ENCODE measurements at places on chromosomes 12 and 14.

DNA sequence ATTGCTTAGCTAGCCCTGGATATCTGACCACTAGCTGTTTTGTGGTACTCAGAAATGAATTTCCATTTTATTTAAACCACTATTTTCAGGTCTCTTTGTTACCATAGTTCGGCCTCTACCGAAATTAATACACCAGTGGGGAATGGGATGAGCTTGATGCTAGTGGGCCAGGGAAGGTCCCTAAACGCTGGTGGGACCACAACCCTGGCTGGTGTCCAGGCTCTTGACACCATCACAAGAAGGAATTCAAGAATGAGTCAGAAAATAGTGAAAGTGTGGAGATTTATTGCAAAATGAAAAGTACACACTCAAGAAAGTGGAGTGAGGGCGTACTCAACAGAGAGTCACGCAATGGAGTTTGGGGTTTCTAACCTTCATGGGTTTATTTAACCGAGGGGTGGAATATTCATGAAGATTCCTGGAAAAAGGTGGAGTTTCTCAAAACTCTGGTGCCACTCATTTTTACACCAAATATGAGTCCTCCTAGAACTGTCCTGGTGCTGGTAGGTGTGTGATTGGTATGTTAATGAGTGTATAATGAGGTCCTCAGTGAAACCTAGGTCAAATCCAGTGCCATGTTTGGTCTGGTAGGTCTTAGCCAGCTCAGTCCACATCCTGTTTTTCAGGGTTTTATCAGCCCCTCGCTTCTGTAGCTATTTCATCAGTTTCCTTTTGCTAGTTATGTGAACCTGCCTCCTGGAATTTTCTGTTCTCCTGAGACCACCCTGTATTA is 38.9 kb upstream of the LRP6 start:
- no peak for DNase-seq

DNA sequence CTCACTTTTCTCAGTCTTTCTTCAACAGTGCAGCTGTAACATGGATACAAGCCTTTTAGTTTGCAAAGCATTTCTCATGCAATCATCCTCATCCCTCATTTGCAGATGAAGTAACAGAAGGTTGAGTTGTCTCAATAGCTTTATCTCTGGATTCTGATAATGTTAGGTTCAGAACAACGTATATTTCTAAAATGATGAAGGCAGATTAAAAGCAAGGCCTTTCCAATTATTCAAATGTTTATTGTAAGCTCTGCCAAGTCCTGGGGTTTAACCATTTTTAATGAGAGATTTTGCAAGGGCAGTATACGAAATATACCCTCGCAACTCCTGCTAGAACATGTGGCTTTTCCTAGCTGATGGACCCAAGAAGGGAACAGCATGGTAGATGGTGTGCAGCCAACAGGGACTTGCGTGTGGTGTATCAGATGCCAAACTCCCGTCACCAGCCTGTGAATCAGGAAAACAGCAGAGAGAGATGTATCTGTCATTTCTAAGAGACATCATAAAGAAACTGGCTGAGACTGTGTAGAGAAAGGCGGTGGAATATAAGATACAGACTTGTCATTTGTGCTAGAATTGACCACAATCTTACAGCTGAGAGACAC is 319.7 kb downstream of the MED13L start:
- no peak for DNase-seq

DNA sequence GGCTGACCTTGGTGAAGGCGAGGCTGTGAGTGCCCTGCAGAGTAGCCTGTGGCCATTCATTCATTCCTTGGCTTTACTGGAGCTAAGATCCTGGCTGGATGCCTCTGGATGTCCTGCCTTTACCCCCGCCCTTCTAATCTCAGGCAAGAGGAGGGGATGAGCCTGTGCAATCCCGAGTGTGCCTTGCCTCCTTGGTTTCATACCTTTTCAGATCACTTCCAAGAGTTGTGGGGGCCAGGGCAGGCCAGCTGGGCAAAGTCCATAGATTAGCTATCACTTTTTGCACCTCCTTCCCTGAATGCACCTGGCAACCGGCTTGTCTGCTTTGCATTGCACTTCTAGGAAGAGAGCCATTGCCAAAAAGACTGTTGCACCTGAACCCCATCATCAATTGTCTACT is 1.5 kb downstream of the VRTN start:
- no peak for DNase-seq

DNA sequence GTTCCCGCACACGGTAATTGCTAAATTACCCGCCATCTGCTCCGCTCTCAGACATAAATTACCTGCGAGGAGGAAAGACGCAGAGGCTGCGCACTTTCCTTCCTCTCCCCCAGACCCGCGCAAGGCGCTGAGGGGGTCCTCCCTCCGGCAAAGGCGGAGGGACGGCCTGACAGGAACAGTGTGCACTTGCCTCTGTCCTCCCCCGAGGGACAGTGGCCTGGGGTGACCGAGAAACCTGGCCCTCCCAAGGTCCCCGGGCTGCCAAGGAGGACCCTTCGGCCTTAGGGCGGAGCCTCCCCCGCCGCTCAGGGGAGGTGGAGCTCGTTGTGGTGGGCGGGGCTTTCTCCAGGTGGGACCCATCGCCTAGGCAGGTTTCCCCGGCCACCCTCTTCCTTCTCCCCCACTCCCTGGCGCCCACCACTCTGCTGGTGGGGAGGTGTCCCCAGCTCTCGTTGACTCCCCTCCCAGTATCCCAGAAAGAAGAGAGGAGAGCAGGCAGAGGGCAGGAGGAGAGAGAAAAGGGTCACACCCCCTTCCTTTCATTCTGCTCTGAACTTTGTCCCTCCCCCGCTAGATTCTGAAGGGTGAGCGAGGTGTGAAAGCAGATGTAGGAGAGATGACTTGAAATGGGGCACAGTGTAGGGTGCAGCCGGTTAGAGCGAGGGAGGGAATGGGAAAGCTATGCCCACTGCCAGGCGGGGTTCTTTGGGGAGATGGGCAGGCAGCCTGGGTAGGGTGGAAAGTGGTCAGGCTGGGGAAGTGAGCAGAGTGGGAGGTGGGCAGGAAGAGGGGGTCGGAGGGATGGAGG is 11.4 kb upstream of the CALCOCO1 start:
- no peak for DNase-seq

- DNase-seq: no peak
Measured at GRCh38 chr14:64640839-64641238, 63.4 kb upstream of the PLEKHG3 start.

- no peak for DNase-seq
Measured at GRCh38 chr14:34113991-34114390, 163.1 kb upstream of the EGLN3 start.

GRCh38 chr12:130218682-130219081 is 56.4 kb downstream of the FZD10 start:
- no peak for DNase-seq

- no peak for DNase-seq
Measured at GRCh38 chr14:95690815-95691214, 4.6 kb downstream of the TCL1B start.

GRCh38 chr12:24728366-24728765 is 220.5 kb downstream of the BCAT1 start:
- no peak for DNase-seq

DNA sequence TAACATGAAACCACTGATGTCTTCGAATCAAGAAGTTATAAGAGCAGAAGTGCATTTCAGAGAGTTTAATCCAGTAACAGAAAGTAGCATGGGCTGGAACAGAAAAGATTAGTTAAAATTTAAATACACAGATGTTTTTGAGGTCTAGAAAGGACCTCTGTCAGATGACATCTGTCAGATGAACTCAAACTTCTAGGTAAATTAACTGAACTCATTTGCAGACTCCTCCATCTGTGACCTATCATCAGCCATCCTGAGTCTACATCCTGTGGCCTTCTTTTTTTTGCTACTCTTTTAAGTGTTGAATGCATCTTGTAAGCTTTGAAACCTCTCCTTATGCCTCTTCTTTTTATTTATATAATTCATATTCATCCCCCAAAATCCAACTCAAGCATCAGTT is 53.3 kb downstream of the C2CD5 start:
- no peak for DNase-seq

DNA sequence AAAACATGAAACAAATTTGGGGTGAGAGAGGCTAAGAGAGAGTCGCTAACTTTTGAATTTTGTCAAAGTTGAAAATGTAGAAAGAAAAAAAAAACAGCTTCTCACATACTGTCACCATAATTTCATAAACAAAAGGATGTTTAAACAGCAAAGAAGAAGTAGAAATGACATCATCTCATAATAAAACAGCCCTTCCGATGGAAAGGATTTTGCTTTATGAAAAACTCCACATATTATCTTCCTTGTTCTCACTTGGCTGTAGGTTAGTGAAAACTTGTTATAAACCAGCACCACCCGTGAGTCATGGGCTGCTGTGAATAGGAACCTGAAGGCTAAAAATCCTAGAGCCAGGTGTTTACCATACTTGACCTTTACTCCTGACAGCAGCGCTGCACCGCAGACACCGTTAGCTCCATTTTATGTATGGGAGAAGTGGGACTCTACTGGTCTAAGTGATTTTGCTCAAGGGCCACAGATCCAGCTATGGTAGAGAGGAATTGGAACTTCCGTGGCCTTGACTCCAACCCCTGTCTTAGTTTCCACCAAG is 63.0 kb upstream of the VRK1 start:
- DNase-seq: peak; percentile 45

DNA sequence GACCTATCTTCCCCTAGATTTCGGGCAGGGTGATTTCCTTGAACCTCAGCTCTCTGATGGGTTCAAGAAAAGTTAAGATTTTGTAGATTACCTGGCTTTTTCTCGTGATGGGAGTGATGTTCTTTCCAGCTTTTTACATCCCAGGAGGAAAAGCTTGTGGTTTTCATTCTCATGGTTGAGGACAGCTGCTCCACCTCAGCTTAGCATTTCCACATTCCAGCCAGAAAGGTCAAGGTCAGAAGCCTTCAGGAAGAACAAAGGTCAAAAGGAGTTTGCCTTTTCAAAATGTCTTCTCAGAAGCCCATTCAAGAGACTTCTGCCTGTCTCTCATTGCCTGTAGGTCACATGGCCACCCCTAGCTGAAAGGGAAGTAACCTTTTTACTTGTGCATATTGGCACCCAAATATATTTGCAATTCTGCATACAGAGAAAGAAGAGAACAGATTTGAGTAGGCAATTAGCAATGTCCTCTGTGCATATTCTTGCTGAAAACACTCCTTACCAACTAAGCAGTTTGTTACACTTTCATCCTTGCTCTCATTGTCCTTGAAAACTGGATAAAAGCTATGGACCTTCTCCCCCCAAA is 6.6 kb upstream of the ADGRD1 start:
- no peak for DNase-seq

All from SHP77 treated with DMSO at 0.1 percent for 48 hours (cell line).